ENCODE measurements at places on chromosomes 7 and 10.

DNA sequence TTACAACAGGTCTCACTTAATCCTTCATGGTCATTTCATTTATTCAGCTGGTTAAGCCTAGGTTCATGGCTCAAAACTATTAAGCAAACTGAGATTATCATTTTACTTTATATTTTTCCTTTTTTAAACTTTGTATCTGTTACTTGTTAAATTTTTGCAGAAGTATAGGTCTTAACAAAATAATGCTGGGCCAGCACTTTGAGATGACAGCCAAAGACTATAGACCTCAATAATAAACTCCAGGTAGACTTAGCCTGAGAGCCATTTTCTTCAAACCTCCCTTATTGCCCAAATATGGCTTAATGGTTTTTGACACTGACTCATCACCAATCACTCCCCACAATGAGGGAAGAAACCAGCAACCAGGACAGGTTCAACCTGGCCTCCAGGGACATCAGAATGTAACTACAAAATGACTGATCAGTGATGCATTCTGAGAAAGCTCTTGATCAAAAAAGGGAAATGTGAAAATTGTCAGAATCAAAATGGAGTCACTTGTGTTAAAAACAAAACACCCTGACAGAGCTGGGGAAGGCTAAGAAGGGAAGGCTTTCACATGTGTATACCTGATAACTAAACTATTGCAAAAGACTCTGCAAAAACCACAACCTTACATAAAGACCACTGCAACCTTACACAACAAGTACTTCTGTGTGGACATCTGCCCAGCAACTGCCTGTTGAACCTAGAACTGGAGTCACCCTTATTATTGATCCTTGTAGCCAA is 2.1 kb upstream of the CCDC126 start:
- no peak for DNase-seq

DNA sequence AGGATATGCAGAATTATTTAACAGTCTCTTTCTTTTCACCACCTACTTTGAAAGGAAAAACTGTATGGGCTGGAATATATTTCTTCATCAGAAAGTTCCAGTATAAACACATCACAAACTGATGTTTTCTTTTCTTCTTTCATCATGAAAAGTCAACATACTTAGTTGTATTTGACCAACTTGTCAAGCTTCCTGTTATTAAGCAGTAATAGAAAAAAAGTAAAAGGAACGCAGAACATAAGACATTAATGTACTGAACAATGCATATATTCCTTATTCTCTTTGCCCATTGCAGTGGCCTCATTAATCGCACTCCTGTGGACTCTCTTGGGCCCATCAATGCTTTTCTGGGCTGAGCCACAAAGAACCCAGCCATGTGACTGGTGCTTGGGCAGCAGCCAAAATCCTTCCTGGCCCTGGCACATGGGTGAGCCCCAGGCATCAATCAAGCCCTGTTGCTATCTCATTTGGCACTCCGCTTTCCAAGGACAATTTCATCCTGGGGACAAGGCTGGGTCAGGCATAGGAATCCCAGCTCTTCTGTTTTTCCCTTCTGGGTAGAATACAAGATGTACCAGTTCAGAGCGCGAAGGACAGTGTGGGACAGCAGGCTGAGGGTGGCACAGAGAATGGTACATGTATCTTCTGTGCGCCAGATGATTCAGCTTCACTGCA is 42.3 kb downstream of the RHOBTB1 start:
- no peak for DNase-seq

DNA sequence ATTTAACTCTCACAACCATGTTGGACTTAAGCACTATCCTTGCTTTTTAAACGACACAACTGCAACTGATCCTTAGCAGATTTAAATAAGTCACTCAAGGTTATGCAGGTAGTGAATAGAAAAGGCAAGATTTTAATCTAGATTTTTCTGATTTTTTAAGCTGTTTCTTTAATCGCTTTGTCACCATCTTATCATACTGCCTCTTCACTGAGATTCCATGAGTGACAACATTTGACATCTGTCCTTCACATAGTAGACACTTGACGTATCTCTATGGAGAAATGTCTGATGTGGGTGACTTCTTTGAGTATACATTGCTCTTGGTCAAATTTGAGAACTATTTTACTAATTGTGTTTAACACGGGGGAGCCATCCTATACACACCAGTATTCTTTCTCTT is 839.7 kb downstream of the GATA3 start:
- no peak for DNase-seq

DNA sequence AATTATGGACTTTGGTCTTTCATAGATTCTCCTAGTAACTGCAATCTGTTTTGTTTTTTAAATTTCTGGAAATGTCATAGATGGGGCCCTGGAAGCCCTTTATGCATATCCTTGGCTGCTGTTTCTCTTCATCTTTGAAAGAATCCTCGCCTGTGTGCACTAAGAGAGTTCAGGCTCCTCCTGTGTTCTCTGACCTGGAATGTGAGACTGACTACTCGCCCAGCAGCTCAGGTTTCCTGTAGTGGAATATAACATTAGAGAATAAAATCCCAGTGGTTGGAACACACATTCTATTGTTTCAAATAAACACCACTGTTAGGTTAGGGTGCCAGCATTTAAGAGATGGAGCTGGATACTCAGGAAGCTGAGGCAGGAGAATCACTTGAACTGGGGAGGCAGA is 56.3 kb downstream of the WDFY4 start:
- no peak for DNase-seq

GRCh38 chr7:94216944-94217461 is 177.7 kb upstream of the COL1A2 start:
- no peak for DNase-seq

GRCh38 chr10:5949009-5949759 is 28.2 kb downstream of the IL15RA start:
- no peak for DNase-seq

DNA sequence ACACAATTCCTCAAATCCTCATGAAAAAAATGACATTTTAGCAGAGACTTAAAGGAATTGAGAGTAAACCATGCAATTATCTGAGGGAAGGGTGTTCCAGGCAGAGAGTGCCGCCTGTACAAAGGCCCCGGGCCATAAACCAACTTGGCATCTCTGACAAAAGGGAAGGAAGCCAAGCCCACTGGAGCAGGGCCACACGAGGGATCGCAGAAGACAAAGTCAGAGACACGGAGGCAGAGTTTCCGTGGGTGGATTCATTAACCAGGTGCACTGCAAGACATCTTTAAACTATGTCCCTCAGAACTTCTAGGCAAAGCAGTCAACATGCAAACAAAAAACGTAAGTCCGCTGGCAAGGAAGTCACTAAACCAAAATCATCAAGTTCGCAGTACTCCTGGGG is 92.0 kb downstream of the SFMBT2 start:
- DNase-seq = no peak

- DNase-seq = no peak
Observed at GRCh38 chr7:108293149-108293612, 163.0 kb upstream of the LAMB4 start.

- DNase-seq = no peak
Observed at GRCh38 chr7:98387544-98388226, 13.2 kb downstream of the BAIAP2L1 start.

DNA sequence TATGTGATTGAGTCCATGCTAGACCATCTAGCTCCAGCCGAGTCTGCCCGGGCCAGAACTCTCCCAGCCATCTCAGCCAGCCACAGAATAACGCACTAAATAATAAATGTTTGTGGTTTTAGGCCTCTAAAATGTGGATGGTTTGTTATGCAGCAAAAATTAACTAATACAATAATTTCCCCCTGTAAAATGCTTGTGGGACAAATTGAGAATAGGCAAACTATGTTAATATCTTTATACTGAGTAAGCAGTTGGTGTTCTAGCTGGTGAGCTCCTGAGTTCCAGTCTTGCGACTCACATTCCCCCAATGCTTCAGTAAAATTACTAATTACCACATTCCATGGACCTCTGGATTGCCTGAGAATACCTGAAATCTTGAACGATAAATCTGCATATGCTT is 316.8 kb upstream of the NFE2L3 start:
- no peak for DNase-seq

DNA sequence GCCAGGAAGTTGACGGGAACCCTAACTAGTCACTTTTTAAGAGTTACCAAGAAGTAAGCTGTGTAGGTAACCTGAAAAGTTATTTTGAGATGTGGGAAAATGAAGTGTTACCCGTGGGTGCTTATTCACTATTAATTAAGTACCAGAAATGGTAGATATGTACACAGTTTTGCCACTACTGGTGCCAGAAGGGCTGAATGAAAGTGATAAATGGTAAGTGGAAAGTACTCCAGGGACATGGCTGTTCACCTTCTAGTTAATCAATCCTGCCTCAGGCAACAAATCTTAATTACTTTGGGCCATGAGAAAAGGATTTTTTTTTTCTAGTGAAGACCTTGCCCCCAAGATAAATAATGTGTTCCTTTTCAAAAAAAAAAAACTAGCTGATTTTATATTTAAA is 15.8 kb downstream of the NET1 start:
- no peak for DNase-seq

- DNase-seq = no peak
Observed at GRCh38 chr10:4835494-4835918, 9.5 kb downstream of the AKR1E2 start.

GRCh38 chr7:102255501-102255900 is 31.2 kb upstream of the SH2B2 start:
- DNase-seq = no peak

GRCh38 chr7:157897681-157898080 is 560.9 kb downstream of the DNAJB6 start:
- no peak for DNase-seq

- DNase-seq = no peak
Observed at GRCh38 chr10:35637462-35637861, 4.6 kb downstream of the FZD8 start.

DNA sequence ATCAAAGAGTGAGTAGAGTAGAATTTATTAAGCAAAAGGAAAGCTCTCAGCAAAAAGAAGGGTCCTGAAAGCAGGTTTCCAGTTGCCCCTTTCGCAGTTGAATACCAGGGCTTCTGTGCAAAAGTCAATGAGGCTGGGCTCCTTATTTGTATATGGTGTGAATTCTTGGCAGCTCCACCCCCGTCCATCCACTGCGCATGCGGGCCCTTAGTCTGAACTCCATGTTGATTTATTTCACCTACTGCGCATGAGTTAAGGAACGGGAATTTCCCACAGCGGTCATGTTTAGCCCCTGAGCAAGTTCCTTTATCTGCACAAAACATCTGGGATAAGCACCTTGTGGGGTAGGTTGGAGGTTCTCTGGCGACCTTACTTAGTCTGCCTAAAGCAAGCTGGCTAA is 325.6 kb downstream of the ZWINT start:
- DNase-seq = no peak

- no peak for DNase-seq
Observed at GRCh38 chr10:23319835-23320234, 24.8 kb downstream of the C10orf67 start.

DNA sequence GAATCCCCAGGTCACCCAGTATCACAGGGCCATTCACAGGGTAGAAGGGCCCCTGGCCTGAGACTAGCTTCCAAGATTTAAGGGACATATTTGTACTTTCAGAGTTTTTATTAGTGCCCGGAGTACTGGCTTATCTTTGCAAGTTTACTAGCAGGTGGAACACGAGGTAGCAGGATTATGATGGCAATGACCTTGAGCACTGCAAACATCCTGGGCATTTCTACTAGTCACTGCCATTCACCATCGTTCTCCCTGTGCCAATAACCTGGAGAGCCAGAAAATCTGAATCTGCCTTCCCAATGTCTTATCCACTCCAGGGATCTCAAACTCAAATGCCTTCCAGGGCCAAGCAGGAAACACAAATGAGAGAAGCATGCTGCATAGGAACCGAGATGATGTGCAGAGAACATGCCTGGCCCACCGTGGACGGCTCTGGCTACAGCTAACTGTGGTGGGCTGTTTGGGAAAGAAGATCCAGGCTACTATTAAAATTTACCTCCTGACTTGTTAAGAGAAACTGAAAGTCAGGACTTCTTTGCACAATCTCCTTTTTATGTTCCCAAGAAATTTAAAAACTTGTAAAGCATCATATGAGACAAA is 16.7 kb downstream of the FAM53B start:
- DNase-seq = no peak

- DNase-seq = no peak
Observed at GRCh38 chr10:125092564-125093031, 67.8 kb downstream of the CTBP2 start.

DNA sequence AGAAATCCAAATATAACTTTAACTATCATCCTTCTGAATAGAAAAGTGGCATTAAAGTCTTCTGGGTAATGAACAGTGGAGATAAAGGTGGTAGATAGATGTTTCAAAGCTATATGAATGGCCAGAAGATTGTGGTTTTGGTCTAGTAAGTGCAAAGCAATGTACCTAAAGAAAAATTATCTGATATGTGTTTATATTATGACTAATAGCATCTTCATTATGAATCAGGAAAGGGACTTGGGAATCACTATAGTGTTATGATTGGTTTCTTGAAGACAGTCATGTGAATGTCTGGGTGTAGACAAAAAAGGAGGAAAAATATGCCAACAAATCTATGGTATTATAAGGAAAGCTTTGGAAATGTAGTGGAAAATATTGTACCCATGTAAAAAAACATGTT is 3.0 kb downstream of the ZNF518A start:
- DNase-seq = no peak

- DNase-seq = no peak
Observed at GRCh38 chr10:88190540-88191235, 327.3 kb downstream of the PTEN start.
